ENCODE measurements at places on chromosomes 1 and 21. TPM values are rescaled to one million over a fixed set of nuclear protein-coding genes. Genes with fewer than 3 reads are reported as not detected.

PRDM16 gene
- 23.6 TPM for total RNA-seq

CD48 gene
- not detected for total RNA-seq

LRRN2 gene
- 3.4 TPM for total RNA-seq

DNA sequence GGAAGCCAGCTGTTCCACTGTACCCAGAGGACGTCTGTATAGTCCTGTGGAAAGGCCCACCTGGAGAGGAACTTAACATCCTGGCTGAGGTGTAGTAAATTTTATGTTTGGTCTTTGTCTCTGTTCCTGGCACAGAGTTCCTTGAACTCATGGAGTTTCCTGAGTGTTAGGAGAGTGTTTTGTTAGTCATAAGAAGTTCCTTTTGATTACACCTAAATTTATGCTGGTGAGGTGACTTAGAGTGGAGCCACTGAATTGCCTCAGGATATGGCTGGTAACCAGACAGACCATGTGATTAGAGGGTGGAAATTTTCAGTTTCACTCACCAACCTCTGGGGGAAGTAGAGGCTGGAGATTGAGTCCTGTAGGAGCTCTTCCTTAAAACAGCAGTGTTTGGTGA lies 57.9 kb downstream of the RASAL2 start:
- H3K4me1 ChIP-seq = peaks cover 6% of the 10 kb centered on the region
- no peak overlapping the region for H3K4me3 ChIP-seq
- no peak for DNase-seq
- H3K27ac ChIP-seq = no peak overlapping the region

- H3K4me1 ChIP-seq = peaks cover 55% of the 10 kb centered on the region
- no peaks in the 10 kb centered on the region for H3K27me3 ChIP-seq
- no peak overlapping the region for H3K4me3 ChIP-seq
- H3K36me3 ChIP-seq = peaks cover under 1% of the 10 kb centered on the region
- H3K27ac ChIP-seq = peak overlapping the region; percentile 34
- DNase-seq = no peak
Observed at GRCh38 chr1:226678251-226678650, 60.8 kb downstream of the ITPKB start.

KRTAP19-3 gene
- not detected for total RNA-seq

Measured in type B pancreatic cell (in vitro differentiated cells).